ENCODE measurements at places on chromosomes 3 and 15.

DNA sequence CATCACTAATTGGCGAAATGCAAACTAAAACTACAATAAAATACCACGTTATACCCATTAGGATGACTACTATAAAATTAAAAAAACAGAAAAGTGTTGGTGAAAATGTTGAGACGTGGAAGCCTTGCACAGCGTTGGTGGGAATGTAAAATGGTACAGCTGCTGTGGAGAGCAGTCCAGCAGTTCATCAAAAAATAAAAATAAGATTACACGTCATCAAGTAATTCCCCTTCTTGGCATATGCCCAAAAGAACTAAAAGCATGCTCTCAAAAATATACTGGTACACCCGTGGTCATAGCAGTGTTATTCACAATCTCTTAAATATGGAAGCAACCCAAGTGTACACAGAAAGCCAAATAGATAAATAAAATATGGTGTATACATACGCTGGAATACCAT is 71.8 kb upstream of the NDN start:
- DNase-seq = no peak

- no peak for DNase-seq
Observed at GRCh38 chr3:177179281-177180067, 17.8 kb downstream of the TBL1XR1 start.

GRCh38 chr15:51131596-51132290 is 37.0 kb upstream of the TNFAIP8L3 start:
- no peak for DNase-seq

DNA sequence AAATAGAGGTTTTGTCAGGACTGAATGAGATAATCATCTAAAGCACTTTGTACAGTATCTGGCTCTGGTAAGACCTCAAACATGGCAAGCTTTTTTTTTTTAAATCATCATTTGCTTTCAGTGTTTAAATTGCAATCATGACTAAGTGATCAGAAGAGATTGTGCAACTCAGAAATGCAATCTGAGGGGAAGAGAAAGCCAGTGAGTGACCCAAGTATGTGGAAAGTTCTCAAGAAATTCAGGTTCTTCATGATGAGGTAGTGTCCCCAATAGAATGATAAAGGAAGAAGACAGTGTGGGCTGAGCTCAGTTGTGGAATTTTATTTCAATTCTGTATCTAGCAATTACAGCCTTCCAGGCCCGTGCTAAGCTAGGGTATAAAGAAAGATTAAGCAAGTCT is 132.2 kb upstream of the TBC1D5 start:
- DNase-seq = no peak

DNA sequence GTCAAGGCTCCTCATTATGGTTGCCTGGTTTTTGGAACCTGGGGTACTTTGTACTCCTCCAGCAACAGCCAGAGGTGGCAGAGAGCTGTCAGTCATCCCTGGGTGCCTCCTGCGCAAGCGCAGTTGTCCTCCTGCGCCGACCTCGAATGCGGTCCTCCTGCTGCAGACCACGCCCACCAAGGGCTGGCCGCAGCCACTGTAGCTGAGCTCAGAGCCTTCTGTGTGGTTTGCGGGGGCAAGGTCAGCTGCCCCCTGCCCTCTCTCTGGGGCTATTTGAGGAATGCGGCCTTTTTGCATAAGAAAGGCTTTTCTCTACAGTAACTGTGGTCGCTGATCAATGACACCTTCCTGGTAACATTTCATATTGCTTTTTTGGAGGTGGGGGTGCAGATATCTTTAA is 131.3 kb upstream of the SNRPN start:
- DNase-seq = no peak

DNA sequence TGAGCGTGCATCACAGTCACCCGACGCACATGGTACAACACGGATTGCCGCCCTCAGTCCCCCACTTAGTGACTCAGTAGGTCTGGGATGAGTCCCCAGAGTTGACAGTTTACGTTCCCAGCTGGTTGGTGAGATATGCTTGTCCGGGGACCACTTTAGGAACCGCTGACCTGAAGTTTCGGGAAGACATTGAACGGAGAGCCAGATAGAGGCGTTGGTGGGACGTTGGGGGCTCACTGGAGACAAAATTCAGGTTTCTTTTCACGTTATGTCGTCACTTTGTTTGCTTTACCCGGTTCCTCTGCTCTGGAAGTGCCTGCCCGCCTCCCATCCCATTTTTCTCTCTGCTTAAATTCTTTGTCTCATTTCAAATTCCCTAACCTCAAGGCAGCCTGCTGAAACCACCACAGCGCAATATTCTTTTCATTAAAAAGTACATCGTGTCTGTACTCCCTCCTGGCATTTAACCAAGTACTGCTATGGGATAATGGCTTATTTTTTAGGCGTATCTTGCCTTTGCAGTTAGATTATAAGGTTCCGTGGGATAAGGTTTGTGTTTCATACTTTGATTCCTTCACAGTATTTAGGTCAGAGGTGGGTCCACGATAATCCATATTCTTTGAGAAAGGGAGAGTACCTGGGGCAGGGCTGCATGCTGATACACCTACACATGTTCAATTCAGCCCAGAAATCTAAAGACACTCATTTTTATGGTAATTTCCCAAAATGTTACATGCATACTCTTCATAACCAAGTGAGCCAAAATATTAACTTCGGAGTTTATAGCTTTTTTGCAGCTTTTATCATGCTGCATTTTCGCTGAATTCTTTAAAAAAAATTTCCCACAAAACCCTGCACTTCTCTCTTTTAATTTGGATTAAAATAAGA is 921 bp downstream of the LMLN start:
- no peak for DNase-seq

- no peak for DNase-seq
Observed at GRCh38 chr3:145857956-145858355, 303.0 kb downstream of the PLOD2 start.

DNA sequence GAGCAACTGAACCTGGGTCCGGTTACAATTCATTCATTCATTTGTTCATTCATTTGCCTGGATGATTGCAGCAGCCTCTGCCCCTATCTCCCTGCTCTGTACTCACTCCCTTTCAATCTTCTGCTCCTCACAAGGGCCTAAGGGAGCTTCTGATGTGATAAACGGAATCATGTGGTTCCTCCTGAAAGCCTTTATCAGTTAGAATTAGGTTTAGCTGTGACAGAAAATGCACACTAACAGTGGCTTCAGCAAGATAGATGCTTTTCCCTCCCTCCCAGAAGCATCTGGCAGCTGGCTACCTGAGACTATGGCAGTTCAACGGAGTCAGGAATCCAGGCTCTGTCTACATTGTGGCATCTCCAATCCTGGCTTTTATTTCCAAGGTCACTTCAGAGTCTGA is 196.0 kb downstream of the ADAMTS9 start:
- DNase-seq = no peak

GRCh38 chr3:116199063-116199462 is 246.2 kb downstream of the LSAMP start:
- DNase-seq = no peak

DNA sequence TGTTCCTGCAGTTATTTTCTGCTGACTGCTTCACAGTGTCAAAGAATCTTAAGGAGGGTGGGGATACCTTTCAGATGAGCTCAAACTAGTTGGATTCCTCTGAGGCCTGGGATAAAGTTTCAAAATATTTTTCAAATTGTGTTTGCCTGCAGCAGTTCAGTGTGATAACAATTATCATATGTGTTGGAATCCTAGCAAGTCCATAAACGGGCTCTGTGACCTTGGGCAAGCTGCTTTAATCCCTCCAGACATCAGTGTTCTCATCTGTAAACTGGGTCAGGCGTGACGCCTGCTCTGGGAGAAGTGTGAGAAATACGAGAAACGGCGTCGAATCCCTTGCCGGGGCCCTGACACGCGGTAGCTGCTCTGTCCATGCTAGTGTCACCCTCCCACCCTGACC is 153.5 kb downstream of the UACA start:
- DNase-seq = no peak

- no peak for DNase-seq
Observed at GRCh38 chr3:144167634-144168033, 196.0 kb downstream of the DIPK2A start.

- DNase-seq = no peak
Observed at GRCh38 chr3:151403246-151403645, 18.7 kb upstream of the P2RY12 start.

- no peak for DNase-seq
Observed at GRCh38 chr3:17292556-17292955, 407.8 kb downstream of the PLCL2 start.

DNA sequence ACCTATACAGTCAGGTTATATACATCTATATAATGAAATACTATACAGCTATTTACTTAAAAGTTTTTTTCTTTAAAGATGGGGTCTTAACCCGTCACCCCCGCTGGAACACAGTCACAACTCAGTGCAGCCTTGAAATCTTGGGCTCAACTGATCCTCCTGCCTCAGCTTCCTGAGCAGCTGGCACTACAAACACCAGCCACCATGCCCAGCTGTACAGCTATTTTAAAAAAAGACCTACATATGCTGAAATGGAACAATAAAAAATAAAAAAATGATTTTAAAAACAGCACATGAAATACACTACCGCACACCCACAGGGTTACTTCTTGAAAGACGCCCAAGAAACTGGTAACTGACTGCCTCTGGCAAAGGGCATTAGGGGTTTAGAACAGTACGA is 3.8 kb downstream of the NCBP2 start:
- DNase-seq = no peak

- no peak for DNase-seq
Observed at GRCh38 chr3:34002569-34003100, 204.2 kb downstream of the PDCD6IP start.

DNA sequence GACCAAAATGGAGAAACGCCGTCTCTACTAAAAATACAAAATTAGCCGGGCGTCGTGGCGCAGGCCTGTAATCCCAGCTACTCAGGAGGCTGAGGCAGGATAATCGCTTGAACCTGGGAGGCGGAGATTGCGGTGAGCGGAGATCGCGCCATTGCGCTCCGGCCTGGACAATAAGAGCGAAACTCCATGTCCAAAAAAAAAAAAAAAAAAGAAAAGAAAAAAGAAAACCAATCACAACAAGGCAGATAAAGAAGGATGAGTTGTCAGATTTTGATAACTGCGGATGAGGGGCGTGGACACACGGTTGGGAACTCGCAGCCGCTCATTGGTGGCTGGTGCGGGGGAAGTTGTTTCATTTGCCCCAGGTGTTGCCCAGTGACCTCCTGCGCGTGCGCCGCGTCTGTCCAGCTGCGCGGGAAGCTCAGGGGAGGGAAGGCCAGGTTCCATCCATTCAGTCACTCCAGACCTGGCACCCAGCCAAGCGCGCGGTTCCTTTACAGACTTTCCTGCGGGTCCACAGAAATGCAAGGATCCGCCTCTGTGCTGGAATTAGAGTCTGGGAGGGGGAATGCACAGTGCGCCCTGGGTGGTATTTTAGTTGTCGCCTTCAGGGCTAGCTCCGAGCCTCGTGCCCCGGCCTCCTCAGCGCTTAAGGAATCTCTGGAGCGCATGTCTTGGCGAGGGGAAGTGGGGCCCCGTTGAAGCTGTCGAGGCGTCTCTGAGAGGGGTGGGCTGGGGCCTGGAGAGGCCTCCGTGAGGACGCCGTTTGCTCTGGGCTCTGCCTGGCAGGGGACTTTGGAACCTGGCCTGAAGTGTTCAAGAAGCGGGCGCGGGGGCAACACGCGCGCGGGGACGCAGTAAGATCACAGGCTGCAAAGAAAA is 708 bp upstream of the GCHFR start:
- no peak for DNase-seq

DNA sequence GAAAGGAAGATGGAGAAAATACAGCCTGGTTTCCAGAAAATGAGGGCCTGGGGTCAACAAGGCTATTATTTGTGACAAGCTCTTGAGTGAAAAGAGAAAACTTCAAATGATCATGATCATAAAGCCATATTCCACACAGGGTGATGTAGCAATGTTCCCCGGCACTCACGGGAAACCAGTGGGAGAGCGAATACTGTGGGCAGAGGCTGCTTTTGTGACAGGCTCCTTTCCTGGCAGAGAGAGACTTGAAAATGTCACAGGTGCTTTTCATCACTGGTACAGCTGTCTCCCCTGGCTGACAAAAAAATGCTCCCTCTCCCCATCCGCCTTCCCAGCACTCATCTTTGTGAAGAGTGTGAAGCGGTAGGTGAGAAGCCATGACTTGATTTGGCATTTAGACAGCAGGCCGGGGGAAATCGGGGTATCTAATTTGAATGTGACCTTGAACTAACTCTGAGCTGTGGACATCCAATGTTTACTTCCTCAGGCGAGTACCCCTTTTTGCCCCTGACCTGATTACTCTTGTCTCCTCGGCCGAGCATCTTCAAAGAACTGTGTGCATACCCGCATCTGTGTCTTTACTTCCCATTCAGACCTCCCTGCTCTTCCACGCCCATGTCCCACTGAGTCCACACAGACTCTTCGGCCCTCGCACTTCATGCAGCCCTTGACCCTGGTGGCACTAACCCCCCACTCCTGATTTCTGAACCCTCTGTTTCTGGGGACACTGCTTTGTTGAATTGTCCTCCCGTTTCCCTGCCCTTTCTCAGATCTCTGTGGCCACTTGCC is 23.2 kb downstream of the CA12 start:
- no peak for DNase-seq

GRCh38 chr3:48320996-48321395 is 12.5 kb downstream of the SPINK8 start:
- DNase-seq = no peak

DNA sequence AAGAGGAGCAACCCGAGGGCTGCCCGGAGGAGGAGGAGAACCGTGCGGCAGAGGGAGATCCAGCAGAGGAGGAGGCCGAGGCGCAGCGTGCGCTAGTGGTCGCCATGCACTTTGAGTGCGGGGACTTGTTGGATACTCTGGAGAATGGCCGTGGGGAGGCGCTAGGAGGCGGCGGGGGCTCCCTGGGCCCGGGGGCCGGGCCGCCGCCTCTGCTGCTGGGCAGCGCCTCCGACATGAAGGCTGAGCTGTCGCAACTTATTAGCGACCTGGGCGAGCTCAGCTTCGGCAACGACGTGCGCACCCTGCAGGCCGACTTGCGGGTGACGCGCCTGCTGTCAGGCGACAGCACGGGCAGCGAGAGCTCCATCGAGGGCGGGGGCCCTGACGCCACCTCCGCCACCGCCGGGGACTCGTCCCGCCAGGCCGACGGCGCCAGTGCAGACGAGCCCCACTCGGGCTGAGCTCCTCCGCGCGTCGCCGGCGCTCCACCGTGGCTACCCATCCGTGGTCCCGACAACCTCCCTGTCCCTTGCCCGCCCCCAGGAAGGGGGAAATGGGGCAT is 2.0 kb downstream of the FAM43A start:
- no peak for DNase-seq

DNA sequence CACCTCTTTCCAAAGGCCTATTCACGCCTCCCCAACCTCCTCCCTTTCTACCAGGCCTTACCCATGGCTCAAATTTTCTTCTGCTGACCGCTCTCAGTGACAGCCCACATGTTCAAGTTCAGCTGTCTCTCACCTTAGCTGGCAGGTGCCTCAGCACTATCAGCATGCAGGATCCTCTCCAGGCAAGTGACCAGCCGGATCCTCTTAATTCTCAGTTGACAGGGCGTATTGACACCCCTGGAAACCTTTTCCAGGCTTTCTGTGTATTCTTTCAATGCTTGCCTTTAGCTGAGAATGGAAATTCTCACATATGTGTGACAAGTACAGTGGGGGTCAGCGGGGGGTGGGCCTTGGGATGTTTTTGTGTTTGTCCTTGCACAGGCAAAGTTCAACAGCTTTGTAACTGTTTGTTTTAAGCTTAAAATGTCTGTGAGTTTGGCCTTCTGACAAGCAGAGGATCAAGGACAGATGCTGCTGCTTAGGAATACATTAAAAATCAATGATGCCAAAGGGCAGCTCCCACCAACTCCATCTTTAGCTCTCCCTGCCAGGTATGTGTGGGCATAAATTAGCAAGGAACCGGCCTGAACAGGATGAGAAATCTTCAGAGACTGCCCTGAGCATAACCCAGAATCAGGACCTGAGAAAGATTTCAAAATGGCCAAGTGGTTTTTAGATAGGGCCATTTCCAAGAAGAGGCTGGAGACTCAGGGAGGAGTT is 17.4 kb upstream of the BDH1 start:
- DNase-seq = no peak

GRCh38 chr3:126718561-126719445 is 14.8 kb downstream of the CHCHD6 start:
- no peak for DNase-seq
